Hematopoietic multipotent progenitor cell treated with erythropoietin and hydrocortisone succinate and interleukin-3 and kit ligand, for 6 days (in vitro differentiated cells): ENCODE measurements at places on chromosomes 2 and 18.

GRCh38 chr2:158197940-158198339 lies 96.3 kb downstream of the UPP2 start:
- DNase-seq: no peak

- DNase-seq: no peak
Measured at GRCh38 chr18:54480616-54481015, 110.4 kb upstream of the DYNAP start.

GRCh38 chr2:47905386-47906156 lies 727 bp downstream of the FBXO11 start:
- DNase-seq: peak; percentile 56

- no peak for DNase-seq
Measured at GRCh38 chr2:78063246-78064020, 541.3 kb upstream of the LRRTM4 start.

DNA sequence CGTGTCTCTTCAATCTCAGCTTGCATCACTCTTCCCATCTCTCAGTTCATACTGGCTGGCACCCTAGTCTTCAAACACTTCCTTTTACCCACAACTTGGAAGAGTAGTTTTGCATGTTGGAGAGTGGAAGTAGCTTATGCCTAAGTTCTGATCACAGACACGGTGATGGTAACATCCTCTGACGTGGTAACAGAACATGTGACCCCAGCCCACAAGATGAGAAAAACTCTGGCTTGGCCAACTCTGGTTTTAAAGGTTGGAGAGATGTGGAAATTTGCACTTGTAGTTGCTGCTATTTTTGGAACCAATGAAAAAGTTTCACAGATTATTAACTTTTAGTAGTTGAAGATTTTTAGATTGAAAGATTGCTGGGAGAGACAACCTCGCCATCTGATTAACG lies 155.4 kb upstream of the SLC35G4 start:
- no peak for DNase-seq

- no peak for DNase-seq
Measured at GRCh38 chr2:467543-467891, 179.6 kb upstream of the ALKAL2 start.

DNA sequence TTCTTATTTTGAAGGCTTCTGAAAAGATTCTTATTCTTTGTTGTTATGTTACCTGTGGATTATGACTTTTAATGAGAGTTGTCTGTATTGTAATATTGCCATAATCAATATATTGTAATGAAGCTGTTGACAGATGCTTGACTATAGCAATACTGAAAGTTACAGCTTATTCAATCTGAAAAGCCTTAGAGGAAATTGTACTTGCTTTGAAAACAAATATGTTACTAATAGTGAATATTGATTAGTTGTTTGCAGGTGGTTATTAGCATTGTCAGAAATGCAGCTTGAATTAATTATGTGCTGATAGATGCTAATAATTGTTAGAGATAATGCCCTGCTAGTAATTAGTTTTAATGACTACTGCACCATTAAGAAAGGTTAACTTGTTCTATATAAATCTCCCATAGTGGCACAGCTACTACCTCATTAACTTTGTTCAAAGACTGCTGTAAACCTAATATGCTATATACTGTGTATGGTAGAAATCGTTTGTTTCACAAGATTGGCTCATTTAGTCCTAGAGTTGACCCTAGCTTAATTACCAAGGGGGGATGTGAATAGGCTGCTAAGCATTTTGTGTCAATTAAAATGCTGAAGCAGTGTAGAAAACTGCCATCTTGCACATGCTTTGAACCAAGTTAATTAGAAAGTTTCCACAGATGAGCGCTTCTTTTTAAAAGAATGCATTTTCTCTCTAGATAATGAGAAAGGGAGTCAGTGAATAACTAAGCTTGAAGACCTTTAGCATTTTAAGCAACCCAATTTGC lies 30.5 kb downstream of the SLC39A10 start:
- no peak for DNase-seq

DNA sequence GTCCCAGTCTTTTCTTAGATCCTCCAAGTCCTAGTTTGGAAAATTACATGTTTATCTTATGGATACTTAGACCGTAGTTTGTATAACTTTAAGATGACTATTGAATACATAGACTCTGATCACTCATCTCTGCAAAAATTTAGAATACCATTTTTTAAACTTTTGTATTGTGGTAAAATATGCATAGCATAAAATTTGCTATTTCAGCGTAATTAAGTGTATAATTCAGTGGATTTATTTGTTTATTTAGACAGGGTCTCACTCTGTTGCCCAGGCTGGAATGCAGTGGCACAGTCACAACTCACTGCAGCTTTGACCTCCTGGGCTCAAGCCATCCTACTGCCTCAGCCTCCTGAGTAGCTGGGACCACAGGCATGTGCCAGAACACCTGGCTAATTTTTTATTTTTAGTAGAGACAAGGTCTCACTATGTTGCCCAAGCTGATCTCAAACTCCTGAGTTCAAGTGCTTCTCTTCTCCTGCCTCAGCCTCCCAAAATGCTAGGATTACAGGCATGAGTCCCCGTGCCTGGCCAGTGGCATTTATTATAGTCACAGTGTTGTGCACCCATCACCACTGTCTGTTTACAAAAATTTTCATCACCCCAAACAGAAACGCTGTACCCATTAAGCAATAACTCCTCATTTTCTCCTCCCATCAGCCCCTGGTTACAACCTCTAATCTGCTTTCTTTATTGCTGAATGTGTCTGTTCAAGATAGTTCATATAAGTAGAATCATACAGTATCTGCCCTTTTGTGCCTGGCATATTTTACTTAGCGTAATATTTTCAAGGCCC lies 90.0 kb downstream of the MAP3K20 start:
- no peak for DNase-seq

- no peak for DNase-seq
Measured at GRCh38 chr2:234310166-234310565, 186.7 kb downstream of the ARL4C start.

DNA sequence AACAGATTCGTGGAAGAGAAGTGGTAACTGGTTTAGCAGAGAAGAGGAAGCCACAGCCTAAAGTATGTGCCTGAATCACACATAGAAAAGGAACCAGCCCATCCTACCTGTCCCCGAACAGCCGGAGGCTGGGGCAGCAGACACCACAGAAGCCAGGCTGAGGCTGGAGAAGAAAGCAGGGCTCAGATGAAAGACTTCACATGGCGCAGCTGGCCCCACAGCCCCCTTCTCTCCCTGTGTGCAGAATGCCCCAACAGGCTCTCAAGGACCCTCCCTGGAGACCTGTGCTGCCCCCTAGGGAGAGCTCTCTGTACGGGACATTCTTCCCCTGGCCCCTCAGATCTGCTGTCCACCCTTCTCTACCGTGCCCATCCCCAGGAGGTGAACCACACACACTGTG lies 83.5 kb upstream of the RAB12 start:
- peak; percentile 34 for DNase-seq

GRCh38 chr18:10055125-10055750 lies 141.4 kb downstream of the VAPA start:
- DNase-seq: no peak

- no peak for DNase-seq
Measured at GRCh38 chr2:170887496-170887895, 41.6 kb upstream of the GORASP2 start.

DNA sequence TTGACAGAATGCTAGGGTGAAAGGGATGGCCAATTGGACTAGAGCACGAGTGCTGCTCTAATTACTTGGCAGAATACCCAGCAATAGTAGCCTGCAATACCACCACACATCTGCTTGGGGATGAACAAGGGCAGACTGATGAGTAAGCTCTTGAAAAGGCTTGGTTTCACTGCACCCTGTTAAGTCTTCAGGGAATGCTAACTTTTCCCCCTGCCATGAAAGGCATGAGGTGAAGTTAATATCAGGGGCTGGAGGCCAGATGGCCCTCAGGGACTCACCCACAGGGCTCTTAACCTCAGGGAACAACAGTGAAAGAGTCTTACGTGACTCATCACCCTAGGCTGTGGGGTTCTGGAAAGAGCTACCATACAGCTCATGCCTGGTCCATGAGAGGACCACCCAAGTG lies 51.7 kb upstream of the MYL1 start:
- no peak for DNase-seq

- DNase-seq: no peak
Measured at GRCh38 chr18:35377875-35378573, 887 bp upstream of the ZNF396 start.

DNA sequence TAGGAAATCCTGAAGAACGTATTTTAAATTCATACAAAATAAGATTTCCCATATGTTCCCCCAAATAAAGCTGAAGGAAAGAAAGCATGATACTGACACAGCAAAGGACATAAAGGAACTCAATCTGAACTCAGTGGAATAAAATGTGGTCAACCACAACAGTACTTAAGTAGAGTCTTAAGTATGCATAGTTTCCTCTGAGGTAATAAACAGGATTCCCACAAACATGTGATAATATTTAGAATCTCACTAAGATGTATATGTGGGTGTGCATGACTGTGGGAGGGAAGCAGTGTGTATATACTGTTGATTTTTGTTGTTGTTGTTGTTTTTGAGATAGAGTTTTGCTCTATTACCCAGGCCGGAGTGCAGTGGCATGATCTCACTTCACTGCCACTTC lies 69.3 kb downstream of the NOL10 start:
- DNase-seq: peak; percentile 38

DNA sequence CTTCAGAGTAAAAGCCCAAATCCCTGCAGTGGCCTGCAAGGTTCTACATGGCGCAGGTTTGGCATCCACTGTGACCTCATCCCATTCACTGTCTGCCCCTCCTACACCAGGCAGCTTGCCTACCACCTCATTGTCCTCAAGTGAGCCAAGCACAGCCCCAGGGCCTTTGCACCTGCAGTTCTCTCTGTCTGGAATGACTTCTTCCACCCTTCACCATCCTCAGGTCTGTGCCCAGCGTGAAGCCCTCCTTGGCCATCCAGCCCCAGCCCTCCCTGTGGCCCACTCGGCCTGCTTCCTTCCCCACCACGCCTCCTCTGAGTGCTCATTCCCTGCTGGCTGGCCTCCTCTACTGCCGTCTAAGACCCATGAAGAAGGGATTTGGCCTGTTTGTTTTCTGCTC lies 32.6 kb upstream of the UBE2F start:
- no peak for DNase-seq

DNA sequence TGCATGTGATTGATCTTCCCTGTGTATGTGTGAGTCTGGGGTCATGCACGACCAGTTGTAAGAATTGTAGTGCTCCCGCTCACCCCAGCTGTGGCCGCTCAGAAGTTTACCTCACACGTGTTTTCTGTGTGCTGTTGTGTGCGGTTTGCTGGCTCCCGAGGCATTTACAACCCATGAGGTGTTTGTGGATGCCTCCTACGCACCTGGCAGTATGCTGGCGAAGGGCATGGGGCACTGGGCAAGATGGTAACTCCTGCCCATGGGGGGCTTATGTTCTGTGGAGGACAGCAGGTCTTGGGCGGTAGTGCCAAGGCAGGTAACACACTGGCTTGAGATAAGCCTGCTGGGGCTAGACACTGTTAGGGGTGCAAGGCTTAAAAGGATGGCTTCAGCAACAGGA lies 102.6 kb upstream of the HS6ST1 start:
- DNase-seq: no peak

DNA sequence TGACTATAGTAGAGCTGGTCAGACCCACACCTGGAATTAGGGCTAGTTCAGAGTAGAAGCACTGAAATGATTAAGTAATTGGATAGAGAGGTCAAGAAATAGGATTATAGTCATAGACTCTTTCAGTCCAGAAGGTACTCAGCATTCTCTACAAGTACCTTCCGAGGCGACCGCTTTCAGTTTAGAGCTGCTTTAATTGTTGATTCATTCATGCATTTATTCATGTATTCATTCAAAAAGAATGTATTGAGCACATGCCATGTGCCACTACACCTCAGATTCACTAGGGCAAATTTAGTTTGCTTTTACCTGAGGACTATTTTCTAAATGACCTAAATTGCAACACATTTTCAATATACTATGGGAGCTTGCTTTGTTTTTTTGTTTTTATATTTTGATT lies 48.7 kb downstream of the CRIM1 start:
- no peak for DNase-seq

GRCh38 chr18:10131081-10131459 lies 217.3 kb downstream of the VAPA start:
- DNase-seq: no peak

DNA sequence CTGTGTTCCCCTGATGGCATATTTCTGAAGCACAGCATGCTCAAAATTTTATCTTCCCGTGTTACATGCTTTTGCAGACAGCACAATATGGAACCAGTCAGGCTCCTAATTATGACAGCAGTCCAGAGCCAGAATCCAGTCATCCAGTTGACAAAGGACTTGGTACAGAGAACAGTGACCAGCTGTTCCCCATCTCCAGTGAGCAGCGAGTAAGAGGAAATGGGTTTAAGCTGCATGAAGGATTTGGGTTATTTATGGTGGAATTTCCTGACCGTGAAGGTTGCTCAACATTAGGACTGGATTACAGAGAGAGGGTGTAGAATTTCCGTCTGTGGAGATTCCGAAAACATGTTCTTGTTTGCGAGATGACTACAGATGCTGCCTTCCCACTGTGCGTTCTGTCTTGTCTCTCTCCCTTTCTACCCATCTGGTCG lies 24.4 kb downstream of the SGPP2 start:
- no peak for DNase-seq

DNA sequence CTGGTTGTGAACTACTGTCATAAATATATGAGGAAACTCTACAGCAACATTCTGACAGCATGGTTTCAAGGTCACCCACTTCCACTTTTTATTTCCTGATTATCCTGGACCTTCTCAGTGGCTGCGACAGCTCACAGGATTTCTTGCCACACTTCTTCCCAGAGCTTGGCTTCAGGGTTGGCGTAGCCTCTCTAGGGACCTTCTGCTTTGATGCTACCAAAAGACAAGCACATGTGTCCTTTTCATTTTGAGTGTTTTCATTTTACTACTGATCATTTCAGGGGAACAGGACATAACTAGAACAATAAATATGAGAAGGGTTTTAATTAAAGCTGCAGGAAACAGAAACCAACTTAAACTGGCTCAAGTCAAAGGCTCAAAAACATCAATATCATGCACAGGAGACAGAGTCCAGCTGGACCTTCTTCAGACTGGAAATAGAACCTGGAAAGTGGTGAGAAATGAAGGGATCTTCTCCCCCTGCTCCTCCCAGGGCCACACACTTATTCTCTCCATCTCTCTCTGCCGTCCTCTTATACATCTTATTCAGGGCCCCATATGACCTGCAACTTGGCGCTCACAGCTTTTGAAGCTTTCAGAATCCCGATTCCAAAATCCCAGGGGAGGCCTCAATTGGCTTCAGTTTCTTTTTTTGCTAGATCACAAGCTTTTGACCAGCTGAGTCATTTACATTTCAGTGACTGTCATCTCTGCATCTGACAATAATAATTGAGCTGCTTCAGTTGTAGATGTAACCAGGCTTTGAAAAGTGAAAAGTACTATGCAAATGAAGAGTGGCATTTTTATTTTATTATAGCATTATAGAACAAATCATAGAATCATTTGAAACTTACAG lies 9.7 kb downstream of the VIT start:
- no peak for DNase-seq

DNA sequence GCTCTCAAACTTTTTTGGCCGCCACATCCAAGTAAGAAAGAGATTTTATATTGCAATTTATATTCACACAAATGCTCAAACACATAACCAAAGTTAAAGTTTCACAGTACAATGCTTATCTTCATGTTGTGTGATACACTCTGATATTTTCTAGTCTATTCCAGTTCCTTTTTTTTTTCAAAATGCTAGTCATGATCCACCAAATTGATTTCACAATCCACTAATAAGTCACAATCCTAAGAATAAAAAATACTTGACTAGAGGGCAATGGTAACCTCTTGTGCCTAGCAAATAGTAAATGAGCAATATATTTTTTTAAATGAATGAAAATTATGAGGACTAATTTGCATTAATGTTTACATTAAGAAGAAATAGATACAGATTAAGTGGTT lies 5.8 kb upstream of the PTPN4 start:
- DNase-seq: peak; percentile 47
